ENCODE measurements at places on chromosomes 16 and 17.

DNA sequence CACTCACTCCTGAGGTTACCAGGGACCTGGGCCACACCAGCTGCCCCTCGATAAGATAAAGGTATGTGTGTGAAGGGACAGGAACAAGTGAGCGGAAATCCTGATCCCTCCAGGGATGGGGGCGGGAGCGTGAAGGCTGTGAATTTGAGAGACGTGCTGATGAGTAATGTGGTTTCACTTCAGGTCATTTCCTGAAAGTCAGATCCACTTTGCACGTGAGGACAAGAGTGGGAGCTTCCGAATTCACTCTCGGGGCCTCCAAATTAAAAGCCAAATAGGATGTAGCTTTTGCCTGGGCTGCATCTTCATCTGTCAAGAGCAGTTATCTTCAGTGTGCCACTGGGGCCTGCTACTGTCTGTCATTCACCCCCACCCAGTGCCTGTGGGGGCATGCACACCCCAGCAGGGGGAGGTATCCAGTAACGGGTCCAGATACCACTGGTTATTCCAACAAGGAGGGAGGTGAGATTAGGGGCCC, 87.4 kb upstream of the LHX1 start:
- H3K27me3 ChIP-seq, result peaks cover 76% of the 10 kb centered on the region
- H3K4me1 ChIP-seq, result no peaks in the 10 kb centered on the region
- ATAC-seq, result no peak
- H3K27ac ChIP-seq, result no peak overlapping the region

DNA sequence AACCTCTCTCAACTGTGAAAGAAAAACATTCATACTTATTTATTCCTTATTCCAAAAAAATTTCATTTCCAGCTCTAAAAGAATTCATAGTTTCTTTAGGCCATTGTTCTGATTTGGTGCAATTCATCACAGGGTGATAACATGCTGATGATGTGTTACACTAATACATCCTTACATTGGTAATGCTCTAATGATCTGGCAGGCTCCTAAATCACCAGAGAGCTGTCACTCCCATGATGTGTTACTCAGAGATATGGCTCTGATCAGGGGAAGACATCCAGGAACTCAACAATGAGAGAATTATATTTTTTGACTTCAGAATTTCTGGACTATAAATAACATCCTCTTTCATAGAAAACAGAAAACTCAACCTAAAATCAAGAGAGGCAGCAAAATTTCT, 209.3 kb downstream of the CHD9NB start:
- H3K4me1 ChIP-seq, result no peaks in the 10 kb centered on the region
- H3K4me3 ChIP-seq, result no peak overlapping the region
- no peaks in the 10 kb centered on the region for H3K36me3 ChIP-seq
- no peaks in the 10 kb centered on the region for H3K27me3 ChIP-seq
- H3K27ac ChIP-seq, result no peak overlapping the region
- no peak for ATAC-seq

- H3K36me3 ChIP-seq, result peaks cover 69% of the 10 kb centered on the region
- no peak overlapping the region for H3K4me3 ChIP-seq
- no peak overlapping the region for H3K27ac ChIP-seq
Observed at GRCh38 chr16:939941-940340, 30.8 kb downstream of the LMF1 start.

- no peak for ATAC-seq
- H3K4me3 ChIP-seq, result no peak overlapping the region
- peaks cover 51% of the 10 kb centered on the region for H3K4me1 ChIP-seq
- H3K36me3 ChIP-seq, result no peaks in the 10 kb centered on the region
- H3K27me3 ChIP-seq, result no peaks in the 10 kb centered on the region
Observed at GRCh38 chr16:10575506-10576130, 4.8 kb downstream of the EMP2 start.

DNA sequence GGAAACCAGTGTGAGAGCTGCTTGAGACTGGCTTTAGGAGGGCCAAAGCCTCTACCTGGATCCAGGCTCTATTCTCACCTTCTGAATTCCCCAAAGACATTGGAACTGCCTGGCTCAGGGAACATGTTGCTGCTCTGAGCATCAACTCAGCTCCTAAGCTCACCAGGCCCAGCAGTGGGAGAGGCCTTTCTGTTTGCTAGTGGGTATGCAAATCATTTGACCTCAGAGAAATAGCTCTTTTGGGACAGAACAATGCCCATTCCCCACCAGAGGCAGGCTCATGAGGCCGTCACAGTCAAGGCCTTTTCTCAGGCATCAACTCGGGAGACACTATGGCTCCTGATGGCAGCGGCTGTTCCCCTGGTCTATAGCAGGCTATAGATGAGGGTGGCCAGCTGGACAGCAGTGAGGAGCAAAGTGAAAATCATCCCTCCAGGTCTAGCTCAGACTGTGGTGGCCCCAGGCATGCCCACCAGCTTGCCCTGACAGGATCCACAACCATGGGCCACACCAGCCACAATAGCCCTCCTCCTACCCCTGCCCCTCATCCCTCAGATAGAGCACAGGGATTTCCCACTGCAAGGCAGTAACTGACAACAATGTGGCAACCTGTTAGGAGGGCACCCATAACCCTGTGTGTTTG, 30.4 kb upstream of the GFOD2 start:
- H3K27ac ChIP-seq, result no peak overlapping the region
- H3K27me3 ChIP-seq, result no peaks in the 10 kb centered on the region
- ATAC-seq, result no peak

DNA sequence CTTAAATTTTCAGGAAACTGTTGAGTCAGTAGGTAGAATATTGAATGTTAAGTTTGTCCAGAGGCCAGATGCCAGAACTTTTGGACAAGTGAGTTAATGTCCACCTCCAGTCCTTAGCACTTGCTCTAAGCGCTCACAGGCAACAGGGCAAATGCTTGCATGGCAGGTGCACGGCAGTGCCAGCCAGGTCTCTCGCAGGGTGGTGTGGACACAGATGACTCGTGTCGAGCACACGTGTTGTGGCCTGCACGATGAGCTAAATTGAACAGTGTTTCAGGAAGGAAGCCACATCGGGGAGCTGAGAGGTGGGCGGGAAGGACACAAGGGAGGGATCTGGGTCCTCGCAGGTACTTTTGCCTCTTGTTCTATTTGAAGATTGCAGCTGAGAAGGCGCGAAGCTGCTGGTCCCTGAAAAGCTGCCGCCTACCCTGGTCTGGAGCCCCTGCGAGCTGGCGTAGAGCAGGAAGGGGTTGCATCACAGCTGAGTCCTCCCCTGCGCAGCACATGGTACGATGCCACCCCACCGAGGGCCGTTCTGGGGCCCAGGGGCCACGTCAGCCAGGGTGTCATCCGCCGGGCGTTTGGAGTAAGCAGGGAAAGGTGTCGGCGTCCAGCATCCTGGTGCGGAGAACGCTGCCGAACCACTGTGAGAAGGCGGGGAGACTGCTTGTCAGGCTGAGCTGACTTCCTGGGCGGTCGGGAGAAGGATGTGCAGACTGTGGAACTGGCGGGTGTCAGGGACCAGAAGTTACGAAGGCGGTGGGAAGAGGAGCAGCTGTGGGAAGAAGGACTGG, 6.3 kb downstream of the RAB40C start:
- ATAC-seq, result no peak
- H3K4me1 ChIP-seq, result no peaks in the 10 kb centered on the region
- peaks cover 51% of the 10 kb centered on the region for H3K36me3 ChIP-seq
- no peak overlapping the region for H3K27ac ChIP-seq

- no peak overlapping the region for H3K4me3 ChIP-seq
- no peaks in the 10 kb centered on the region for H3K27me3 ChIP-seq
- H3K4me1 ChIP-seq, result no peaks in the 10 kb centered on the region
Observed at GRCh38 chr16:1468426-1468810, 6.4 kb downstream of the CLCN7 start.

DNA sequence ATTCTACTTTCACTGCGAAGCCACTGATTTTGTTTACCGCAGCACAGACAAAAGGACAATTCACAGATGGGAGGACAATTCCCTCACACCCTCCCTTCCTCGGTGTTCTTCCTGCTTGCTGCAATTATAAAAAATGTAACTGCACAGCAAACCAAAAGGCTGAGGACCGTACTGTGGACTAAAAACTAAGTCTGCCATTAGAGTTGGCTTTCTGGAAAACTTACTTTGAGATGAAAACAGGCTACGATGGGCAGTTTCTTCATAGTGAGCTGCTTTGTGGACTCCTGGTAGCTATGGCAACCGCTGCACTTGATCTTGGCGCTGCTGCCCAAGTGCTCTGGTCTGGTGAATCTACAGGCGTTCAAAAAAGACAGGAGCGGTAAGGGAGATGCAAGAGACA, 35.2 kb downstream of the USP22 start:
- H3K4me1 ChIP-seq, result peaks cover 53% of the 10 kb centered on the region
- peaks cover 100% of the 10 kb centered on the region for H3K36me3 ChIP-seq
- ATAC-seq, result no peak
- H3K27me3 ChIP-seq, result no peaks in the 10 kb centered on the region

DNA sequence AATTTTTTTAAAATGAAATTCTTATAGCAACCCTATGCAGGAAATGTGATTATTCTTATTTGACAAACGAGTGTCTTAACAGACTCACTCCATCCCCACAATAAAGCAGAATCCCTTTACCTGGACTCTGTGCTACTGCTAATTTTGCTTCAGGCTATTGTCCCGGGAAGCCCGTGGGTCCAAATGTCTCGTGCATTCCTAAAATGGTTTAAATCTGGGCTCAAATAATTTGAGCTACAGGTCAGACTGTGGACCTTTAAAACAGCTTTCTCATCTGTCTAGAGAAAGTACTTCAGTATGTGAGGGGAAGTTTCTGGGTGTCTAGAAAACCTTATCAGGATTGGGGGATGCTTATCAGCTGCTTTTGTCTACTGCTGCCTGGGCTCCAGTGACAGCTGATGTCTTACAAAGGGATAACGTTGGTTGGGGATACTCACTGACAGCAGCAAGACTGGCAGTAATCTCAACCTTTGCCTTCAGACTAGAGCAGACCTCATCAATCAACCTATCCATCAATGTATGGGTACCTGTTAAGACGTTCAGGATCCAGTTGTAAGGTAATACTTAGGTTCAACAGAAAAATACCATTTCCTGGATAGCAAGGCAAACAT, 197.9 kb upstream of the CDH11 start:
- no peaks in the 10 kb centered on the region for H3K36me3 ChIP-seq
- no peak overlapping the region for H3K4me3 ChIP-seq
- no peak for ATAC-seq
- H3K27me3 ChIP-seq, result no peaks in the 10 kb centered on the region
- H3K27ac ChIP-seq, result no peak overlapping the region
- peaks cover 2% of the 10 kb centered on the region for H3K4me1 ChIP-seq

DNA sequence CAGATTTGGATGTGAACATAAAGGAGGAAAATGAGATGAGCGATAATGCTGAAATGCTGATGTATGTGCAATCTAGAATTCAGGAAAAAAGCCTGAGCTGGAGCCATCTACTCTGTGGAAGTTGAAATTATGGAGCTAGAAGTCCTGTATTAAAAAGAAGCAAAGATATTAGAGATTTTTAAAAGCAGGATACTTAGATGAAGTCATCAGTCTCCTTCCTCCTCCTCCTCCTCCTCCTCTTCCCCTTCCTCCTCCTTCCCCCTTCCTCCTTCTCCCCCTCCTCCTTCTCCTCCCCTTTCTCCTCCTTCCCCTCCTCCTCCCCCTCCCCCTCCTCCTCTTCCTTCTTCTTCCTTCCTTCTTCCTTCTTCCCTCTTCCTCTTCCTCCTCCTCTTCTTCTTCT, 823.8 kb upstream of the CA10 start:
- H3K4me3 ChIP-seq, result no peak overlapping the region
- H3K36me3 ChIP-seq, result no peaks in the 10 kb centered on the region
- H3K27me3 ChIP-seq, result no peaks in the 10 kb centered on the region
- no peak overlapping the region for H3K27ac ChIP-seq

DNA sequence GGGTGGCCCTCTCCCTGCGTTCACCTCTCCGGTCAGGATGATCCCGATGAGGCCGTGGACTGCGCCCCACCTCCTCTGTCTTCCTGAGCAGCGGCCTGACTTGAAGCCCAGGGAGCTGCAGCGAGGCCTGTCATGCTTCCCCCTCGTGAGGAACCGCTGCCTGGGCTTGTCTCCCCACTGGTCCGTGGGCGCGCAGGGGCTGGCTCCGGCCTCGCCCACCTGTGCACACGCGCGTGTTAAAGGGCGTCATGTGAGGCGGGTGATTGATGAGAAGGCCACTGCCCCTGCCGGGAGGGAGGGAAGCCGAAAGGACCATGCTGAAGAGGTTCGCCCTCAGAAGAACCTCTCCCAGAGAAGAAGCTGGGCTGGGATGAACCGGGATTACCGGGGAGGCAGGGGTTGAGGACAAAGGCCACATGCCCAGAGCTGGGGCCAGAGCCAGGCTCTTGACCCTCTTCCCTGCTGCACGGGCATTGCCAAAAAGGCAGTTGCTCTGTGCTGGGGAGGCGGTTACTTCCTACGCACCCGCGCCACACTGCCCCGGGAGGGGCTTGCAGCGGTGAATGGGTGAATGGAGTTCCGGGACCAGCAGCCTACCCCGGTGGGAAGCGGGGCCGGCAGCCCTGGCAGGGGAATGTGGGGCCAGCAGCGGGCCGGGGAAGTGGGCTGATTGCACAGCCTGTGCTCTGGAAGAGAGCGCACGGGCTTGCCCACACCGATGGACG, 85.9 kb upstream of the GSE1 start:
- H3K4me1 ChIP-seq, result peaks cover 8% of the 10 kb centered on the region
- no peaks in the 10 kb centered on the region for H3K36me3 ChIP-seq
- no peak overlapping the region for H3K27ac ChIP-seq
- no peaks in the 10 kb centered on the region for H3K27me3 ChIP-seq
- H3K4me3 ChIP-seq, result no peak overlapping the region

- no peaks in the 10 kb centered on the region for H3K27me3 ChIP-seq
- H3K4me1 ChIP-seq, result peaks cover 12% of the 10 kb centered on the region
- H3K27ac ChIP-seq, result no peak overlapping the region
- ATAC-seq, result no peak
Observed at GRCh38 chr16:69768666-69769065, 6.5 kb downstream of the WWP2 start.

DNA sequence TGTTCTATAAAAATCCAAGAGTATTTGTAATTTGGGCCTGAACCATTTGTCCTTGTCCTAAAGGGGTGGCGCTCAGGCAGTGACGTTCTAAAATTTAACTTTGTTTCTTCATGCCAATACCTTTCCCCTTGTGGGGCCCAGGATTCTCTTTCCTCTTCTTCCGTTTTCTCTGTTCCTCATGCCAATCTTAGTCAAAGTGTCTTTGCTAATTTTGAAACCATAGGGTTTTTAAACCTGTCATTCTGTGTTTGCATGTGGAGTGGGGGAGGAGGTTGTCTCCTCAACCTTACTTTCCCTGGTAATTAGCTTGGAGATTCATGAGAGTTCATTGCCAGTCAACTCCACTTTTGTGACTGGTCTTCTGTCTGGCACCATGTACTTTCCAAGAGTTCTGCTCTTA, 337.1 kb downstream of the MAF start:
- H3K27ac ChIP-seq, result no peak overlapping the region
- H3K27me3 ChIP-seq, result no peaks in the 10 kb centered on the region
- no peaks in the 10 kb centered on the region for H3K4me1 ChIP-seq
- no peaks in the 10 kb centered on the region for H3K36me3 ChIP-seq
- no peak for ATAC-seq

Data from gastroesophageal sphincter (tissue), 4 donors.